NB4 (cell line): ENCODE measurements at places on chromosomes 3 and 15.

GRCh38 chr3:84442533-84442932, 516.3 kb upstream of the CADM2 start:
- DNase-seq, result no peak

DNA sequence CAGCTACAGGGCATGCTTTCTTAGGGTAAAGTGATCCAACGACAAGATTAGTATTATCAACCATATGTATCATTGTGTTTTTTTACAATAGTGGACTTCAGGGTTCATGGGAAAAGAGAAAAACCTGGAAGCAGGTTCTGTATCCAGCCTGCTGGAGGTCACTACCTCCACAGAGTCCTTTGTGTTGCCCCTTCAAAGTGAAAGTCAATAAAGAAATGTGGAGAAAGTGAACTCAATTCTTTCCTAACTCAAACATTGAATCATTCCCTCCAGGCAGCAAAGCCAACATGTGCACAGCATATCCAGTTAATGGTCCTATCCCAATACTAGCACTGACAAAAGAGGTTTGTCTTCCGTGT, 45.4 kb downstream of the FGF7 start:
- no peak for DNase-seq

- no peak for DNase-seq
Observed at GRCh38 chr3:3633761-3634160, 165.5 kb upstream of the LRRN1 start.

- DNase-seq, result no peak
Observed at GRCh38 chr15:46735115-46735514, 982.2 kb upstream of the SEMA6D start.

DNA sequence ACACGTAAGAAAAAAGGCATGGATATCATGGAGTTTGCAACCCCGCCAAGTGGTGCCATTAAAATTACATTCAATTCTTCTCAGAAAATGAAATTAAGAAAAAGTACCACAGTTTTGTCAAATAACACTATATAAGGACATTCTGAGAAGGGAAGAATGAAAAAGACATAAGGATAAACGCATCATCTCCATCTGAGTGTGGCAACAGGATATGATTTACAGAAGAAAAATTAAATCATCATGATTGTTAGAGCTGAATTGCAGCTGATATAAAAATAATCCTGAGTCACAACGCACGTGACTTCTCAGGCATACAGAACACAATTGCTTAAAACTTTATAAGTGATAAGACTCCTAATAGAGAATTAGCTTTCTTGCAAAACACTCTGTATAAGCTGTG, 133.8 kb downstream of the GREM1 start:
- no peak for DNase-seq

DNA sequence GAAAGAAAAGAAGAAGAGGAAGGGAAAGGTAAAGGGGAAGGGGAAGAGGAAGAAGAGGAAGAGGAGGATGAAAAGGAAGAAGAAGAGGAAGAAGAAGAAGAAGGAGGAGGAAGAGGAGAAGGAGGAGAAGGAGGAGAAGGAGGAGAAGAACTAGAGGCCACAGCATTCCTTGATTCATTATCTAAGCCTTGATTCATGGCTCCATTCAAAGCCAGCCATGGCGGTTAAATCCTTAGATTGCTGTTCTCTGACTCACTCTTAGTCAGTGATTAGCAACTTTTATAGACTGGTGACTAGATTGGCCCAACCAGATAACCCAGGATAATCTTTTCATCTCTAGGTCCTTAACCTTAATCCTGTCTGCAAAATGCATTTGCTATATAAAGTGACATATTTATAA, 47.6 kb downstream of the OSTN start:
- peak; percentile 9 for DNase-seq

DNA sequence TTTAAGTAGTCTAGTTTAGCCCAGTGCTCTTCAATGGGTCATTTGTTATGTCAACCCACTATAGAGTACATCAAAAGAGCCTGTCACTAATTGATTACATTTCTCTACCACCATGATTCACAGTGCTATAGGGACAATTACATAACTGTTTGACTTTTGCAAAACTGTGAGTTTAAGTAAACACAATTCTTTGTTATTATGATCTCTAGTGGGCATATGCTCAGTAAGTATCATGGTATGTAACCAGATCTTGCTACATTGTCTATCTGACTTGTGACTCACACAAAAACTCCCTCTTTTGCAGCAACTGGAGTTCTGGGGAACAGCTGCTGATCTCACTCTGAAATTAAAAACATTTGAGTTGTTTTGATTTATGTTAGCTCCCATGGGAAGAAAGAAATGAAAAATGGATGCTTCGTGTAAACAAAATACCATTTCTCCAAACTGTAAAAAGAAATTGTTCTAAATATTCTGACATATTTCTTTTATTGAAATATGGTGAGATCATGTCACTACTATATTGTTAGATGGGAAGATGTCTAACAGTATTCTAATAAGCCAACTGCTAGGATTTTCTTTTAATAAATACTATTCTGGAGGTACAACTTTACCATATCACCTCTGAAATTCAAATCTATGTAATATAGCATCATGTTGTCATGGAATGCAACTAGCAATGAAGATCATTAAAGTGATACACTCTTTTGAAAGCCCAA, 470.4 kb downstream of the ROBO1 start:
- DNase-seq, result no peak

GRCh38 chr3:59685432-59685831, 635.6 kb upstream of the CFAP20DC start:
- DNase-seq, result no peak

- no peak for DNase-seq
Observed at GRCh38 chr3:107634099-107634489, 111.3 kb downstream of the BBX start.

- peak; percentile 7 for DNase-seq
Observed at GRCh38 chr3:63364495-63364894, 86.4 kb downstream of the SYNPR start.

DNA sequence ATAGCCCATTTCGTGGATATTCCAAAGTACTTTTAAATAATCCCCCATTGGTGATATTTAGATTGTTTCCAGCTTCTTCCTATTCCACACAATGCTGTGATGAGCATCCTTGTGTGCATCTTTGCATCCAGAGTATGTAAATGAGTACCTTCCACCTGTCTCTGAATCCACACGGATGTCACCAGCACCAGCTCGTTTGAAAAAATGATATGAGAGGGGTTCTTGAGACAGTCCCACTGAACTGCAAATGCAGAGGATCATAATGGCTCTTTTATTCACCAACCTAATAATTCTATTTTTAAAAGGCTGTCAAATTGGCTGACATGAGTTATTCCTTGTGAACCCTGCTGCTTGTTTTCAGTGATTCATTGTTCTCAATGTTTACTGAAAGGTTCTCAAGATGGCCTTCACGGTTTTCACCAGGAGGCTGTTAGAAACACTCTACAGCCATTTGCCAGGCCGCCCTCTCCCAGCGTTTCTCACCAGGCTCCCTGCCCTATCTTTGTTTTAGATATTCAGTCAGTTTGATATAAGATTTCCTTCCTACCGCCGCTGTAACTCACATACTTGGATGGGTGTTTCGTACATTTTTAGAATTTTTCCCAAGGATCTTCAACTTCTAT, 96.7 kb upstream of the PTPRG start:
- no peak for DNase-seq

- DNase-seq, result no peak
Observed at GRCh38 chr15:33142708-33143107, 51.8 kb downstream of the FMN1 start.

- no peak for DNase-seq
Observed at GRCh38 chr3:86629511-86629910, 361.4 kb downstream of the VGLL3 start.

DNA sequence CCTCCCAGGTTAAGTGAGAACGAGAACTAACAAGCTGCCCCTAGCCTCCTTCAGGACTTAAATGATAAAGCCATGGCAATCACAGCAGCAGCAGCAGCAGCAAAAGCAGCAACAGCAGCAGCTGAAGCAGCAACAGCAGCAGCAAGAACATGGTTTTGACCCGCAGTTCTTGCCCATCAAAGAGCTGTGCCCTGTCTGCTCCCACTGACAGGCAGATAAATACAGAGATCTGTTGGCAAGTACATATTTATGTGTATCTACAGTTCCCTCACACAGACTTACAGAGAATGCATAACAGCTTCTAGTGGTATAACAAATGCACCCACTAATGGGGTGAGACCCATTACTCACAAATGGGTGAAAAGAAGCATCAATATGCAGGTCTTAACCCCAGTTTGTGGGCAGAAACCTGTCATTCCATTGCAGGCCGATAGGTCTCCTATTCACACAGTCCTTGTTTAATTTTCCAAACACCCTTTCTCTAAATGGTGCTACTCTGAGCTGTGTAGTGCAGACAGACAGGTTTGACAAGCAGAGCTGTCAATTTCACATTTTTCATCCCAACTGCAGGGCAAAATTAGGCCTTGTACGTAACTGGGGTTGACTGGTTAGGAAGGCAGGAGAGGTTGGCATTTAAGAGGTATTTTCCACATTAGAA, 316.3 kb downstream of the TIGIT start:
- DNase-seq, result no peak

- no peak for DNase-seq
Observed at GRCh38 chr3:24235121-24235520, 259.5 kb downstream of the THRB start.

- DNase-seq, result no peak
Observed at GRCh38 chr3:64257100-64257755, 32.0 kb upstream of the PRICKLE2 start.

DNA sequence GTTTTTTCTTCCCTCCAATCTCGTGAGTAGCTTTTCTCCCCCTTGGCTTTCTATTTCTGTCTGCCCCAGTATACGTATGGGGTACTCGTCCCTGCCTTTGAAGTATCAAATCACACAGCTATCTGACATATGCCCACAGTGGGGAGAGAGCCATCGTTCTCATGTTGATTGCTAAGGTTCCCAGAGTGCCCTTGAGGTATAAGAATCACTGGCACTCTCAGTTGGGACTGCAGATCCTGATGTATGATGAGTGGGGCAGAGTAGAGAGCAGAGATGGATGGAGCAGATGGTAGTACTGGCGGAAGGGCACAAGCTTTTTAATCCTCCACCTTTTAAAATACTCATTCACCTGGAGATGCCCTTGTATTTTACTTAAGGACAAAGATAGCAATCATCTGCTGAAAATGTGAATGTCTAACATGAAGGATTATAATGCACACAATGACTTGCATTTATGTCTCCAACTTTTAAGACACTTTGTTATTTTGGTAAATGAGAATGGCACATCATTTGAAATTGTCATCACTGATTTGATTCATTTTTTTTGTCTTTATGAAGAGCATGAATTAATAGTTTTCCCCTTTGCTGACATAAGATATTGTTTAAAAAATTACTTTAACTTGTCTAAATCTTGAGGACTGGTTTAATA, 239.6 kb downstream of the NR1D2 start:
- DNase-seq, result no peak

DNA sequence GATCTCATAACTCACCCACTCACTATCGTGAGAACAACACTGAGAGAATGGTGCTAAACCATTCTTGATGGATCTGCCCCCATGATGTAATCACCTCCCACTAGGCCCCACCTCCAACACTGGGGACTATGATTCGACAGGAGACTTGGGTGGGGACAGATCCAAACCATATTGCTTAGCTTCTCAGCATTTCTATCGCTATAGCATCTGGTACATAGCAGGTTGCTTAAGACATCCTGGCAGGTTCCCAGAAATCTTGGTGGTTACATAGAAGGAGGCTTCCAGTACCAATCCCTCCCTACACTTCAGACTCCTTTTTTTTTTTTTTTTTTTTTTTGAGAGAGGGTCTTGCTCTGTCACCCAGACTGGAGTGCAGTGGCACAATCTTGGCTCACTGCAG, 487.8 kb downstream of the EDEM1 start:
- no peak for DNase-seq

DNA sequence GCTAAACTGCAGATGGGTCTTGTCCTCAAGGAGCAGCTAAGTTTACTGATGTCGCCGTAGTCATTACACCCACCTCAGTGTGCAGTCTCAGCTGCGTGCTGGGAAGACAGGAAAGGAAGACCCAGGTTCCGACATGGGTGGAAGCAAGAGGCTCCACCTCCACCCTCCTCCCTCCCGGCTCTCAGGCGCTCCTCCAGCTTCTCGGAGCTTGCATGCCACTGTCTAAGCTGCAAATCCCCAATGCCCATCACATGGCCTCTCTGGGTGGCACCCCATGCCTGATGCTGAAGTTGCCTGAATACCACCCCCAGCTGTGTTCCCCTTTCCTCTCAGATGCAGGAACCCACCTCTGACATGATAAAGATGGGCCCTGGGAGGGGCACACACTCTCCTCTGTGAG, 58.5 kb downstream of the MGLL start:
- DNase-seq, result no peak

- peak; percentile 79 for DNase-seq
Observed at GRCh38 chr15:41254560-41254959, 23.5 kb downstream of the CHP1 start.

DNA sequence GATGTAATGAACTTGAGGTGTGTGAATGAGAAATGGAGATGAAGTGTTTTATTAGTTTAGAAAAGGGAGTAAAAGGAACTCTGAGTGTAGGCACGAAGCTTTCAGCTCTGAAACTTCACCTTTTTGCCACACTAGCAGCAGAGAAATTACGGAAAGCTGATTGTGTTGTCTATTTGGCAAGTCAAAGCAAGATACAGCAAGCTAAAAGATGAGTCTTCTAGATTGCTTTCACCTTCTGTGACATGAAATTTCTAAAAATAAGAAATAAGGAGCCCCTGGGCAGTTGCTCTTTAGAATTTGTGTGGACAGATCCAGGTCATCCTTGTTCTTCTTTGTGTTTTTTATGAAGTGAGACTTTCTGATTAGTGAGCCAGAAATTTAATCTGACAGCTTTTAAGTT, 143.4 kb downstream of the FNDC3B start:
- DNase-seq, result no peak

- no peak for DNase-seq
Observed at GRCh38 chr3:67719333-67719732, 64.9 kb upstream of the SUCLG2 start.

- DNase-seq, result no peak
Observed at GRCh38 chr3:40129981-40130380, 179.5 kb upstream of the EIF1B start.

DNA sequence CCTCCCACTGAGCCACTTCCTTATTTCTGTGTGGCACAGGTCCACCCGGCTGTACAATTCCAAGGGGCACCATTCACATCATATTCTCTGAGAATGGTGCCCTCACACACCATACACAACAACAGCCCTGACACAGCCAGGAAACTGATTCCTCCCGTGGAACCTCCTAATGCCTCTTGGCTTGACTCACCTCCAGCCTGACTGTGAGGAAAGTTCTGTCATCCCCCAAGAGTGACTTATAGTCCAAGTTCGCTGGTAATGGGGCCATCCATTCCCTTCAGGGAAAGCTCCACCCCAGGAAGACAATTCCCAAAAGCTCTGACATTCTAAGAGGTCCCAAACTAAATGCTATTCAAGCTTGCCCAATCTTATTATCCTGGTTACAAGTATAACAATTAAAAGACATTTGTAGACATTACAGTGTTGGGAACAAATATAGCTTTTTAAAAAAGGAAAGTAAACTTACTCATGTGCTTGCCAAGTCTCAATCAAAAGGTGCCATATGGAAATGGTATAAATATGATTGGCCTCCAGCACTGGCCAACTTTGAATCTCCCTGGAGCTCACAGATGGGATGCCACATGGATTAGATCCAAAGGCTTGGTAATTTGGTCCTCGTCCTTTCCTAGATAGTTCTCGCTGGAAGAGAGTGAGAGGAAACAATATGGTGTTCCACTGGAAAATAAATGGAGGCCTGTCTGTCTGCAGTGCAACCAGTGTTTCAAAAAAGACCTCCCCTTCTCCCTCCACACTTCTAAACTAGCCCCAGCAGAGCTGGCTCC, 56.3 kb upstream of the PSMD6 start:
- no peak for DNase-seq
